ENCODE measurements at places on chromosomes 7 and 10.

DNA sequence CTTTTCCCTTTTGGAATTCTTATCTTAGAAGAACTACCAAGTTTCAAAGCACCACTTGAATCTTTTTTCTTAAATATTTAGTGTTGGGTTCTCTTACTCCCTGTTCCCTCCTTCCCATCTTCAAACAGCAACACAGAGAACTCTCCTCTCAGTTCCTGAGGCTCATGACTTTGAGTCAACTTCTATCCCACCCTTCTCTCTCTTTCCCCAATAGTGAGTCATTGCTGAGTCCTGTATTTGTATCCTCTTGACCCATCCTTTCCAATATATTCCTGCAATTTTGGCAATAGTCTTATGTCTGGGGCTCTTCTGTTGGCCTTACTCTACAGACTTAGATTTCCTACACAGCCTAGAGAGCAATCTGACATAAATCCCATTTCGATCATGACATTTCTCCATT is 20.8 kb upstream of the JCAD start:
- no peak for DNase-seq

DNA sequence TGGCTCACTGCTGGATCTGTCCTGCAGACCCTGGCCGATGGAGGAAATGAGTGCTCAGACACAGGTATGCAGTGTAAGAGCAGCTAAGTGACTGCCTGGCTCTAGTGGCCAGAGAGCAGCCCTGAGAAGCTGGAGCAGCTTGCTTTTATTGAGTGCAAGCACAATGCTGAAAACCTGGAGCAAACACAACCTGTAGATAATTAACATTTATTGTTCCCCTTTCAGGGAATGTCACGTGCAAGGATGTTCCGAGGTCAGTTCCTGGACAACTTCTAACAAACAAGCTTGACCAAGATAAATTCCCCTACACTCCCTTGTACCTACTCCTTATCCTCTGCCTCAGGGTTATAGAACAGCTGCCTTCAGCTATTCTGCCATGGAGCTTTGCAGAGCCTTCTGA is 31.3 kb downstream of the DDC start:
- DNase-seq: no peak

DNA sequence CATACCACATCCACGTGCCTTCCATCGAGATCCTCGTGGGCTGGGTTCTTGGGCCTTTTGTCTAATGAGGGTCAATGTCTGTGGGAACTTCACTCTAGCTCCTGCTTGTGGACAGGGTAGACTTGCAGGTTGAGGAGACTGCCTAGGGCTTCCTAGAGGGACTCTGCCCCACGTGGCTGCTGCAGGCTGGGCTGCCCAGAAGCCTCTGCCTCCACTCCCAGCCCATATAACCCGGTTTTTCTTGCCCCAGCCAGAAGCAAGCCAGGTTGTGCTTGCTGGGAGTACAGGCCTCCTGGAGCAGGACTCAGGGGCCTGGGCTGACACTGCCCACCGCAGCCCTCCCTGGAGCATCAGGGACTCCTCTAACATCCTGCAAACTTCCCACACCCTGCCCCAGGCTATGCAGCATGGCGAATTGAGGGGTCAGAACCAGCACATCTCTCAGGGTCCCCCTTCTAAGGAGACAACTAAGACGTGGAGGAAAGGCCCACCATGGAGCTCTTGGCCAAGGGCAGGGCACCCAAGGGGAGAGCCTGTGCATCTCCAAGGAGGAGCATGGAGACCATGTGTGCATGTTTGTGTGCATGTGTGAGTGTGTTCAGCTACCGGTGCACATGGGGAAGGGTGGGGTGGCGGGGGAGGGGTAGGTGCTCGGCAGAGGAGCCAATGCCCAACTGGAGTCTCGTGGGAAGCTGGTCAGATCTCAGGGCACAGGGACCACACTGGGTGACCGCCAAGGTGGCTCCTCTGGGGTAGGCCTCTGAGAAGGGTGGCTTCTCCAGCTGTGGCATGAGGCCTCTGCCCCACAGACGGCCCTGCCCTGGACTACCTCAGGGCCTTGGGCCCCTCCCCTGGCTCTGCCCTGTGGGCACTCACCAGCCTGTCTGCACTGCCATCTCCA is 62.6 kb downstream of the RASGEF1A start:
- no peak for DNase-seq

DNA sequence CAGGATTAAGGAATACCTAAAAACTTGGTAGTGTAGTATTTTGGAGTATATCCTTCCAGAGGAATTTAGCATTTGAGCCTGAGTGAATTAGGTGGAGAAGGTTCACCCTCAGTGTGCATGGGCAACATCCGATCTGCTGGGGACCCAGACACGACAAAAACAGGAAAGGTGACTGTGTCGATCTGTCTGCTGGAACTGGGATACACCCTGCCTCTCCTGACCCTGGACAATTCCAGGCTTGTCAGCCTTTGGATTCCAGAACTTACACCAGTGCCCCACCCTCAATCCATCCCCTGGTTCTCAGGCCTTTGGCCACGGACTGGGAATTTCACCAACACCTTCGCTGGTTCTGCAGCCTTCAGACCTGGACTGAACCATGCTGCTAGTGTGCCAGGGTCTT is 41.9 kb downstream of the PTPRE start:
- no peak for DNase-seq

DNA sequence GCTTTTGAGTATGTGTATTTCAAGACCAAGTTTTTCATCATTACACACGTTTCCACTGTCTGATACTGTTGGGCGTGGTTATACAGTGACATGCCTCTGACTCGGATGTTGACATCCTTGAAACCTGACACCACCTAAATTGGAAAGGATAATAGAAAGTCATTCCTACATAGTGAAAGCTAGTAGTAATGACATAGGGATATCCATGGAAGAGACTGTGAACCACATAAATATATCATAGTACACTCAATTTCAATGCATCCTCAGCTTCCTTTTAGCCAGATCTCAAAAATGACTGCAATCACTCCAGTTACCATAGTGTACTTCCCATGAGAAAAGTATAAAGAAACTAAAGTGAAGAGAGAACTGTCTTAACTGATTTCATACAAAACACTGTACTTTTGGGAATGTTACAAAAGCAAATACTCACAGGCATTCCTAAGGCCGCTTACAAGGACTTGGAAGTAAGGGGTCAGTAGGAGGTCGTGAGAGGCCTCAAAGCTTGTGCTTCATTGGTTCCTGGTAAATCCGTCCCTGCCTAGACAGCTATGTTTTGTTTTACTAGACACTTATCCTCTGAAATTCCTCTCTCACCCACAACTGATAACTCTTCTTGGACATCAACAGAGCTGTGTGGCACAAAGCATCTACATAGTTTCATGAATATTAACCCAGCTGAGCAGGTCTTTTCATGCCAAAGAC is 71.8 kb upstream of the VWDE start:
- DNase-seq: no peak

DNA sequence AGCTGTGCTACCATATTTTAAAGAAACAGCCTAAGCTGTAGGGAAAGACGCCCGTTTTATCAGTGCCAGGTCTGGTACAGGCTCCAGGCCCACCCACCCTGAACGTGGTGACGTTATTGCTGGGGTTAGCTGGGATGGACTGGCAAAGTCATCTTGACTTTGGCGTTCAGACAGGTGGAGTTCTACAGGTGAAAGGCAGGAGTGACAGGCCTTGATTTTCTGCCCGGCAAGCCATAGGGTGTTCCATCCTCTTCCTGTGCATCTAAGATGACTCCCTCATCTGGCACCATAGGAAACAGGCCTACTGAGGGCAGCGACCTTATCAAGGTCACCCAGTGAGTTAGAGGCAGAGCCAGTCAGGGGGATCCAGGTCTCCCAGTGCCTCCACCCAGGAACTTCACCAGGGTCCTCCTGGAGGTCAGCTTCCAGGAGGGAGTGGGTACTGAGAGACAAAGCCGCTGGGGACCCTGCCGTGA is 41.6 kb downstream of the HK1 start:
- DNase-seq: no peak

GRCh38 chr10:130743751-130744271 is 567.7 kb downstream of the TCERG1L start:
- DNase-seq: no peak

GRCh38 chr7:12888717-12889116 is 201.3 kb downstream of the ARL4A start:
- DNase-seq: no peak

All from activated T-helper 1 cell treated with anti-CD3 and anti-CD28 coated beads, Interleukin-2, amount 50 U/mL, for 16 hours (primary cell).